ENCODE measurements at places on chromosomes 13 and 19.

DNA sequence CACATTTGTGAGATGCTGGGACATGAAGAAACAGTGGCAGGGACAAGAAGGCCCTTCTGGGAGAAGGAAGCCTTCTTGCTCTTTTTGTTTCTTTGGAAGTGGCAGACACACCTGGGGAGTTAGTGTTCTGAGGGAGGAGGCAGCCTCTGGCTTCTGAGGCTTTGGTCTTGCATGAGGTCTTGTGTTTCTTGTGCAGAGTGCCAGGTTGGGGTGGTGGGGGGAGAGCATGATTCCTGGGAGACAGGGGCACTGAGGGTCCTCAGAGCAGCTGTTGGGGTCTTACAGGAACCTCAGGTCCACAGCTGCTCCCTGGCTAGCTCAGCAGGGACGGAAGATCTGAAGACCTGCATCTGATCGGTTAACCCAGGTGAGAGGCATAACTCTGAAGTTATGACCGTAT, 167.5 kb upstream of the ZNF536 start:
- H3K4me1 ChIP-seq = no peaks in the 10 kb centered on the region
- no peaks in the 10 kb centered on the region for H3K36me3 ChIP-seq
- H3K4me3 ChIP-seq = no peak overlapping the region
- no peak for DNase-seq
- peaks cover 6% of the 10 kb centered on the region for H3K27me3 ChIP-seq
- H3K27ac ChIP-seq = no peak overlapping the region

DNA sequence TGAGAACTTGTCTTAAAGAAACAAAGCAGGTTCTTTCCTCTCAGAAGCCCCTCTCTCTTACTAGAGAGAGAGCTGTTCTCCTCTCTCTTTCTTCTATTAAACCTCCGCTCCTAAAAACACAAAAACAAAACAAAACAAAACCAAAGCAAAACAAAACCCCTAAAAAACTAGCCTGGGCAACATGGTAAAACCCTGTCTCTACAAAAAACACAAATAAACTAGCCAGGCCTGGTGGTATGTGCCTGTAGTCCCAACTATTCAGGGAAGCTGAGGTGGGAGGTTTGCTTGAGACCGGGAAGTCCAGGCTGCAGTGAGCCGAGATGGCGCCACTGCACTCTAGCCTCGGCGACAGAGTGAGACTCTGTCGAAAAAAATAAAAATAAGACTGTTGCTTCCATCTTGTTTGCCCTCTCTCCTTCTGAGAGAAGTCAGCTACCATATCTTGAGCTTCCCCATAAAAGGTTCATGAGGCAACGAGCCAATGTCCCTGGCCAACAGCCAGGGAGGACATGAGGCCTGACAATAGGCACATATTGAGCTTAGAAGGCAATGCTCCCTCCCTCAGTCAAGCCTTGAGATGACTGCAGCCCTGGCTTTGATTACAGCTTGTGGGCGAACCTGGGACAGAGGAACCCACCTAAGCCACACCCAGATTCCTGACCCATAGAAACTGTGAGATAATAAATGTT, 17.5 kb upstream of the FLT3 start:
- peaks cover 13% of the 10 kb centered on the region for H3K27me3 ChIP-seq
- no peak overlapping the region for H3K4me3 ChIP-seq
- no peaks in the 10 kb centered on the region for H3K36me3 ChIP-seq
- no peaks in the 10 kb centered on the region for H3K4me1 ChIP-seq
- H3K27ac ChIP-seq = no peak overlapping the region

DNA sequence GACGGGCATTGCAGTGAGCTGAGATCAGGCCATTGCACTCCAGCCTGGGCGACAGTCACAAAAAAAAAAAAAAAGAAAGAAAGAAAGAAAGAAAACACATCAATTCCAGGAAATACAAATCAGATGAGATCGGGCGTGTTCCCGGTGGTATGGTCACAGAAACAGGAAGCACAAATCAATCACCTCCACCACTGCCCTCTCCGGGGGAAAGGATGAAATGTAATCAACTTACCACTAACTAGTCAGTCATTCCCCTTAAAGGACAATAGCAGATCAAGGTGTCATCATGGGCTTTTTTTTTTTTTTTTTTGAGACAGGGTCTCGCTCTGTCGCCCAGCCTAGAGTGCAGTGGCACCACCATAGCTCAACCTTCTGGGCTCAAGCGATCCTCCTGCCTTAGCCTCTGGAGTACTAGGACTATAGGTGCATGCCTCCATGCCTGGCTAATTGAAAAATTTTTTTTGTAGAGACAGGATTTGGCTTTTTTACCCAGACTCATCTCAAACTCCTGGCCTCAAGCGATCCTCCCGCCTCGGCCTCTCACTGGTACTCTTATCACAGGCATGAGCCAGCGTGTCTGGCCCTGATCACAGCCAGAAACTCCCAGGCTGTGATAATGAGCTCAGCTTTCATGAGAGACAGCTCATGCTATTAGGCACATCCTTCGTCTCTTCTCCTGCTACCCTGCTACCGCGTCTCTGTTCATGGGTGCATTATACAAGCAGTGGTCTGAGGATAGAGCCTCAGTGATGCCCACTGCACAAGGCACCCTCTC, 6.8 kb upstream of the DPRX start:
- H3K27ac ChIP-seq = no peak overlapping the region
- no peaks in the 10 kb centered on the region for H3K27me3 ChIP-seq
- H3K4me3 ChIP-seq = no peak overlapping the region
- H3K4me1 ChIP-seq = no peaks in the 10 kb centered on the region
- DNase-seq = no peak

DNA sequence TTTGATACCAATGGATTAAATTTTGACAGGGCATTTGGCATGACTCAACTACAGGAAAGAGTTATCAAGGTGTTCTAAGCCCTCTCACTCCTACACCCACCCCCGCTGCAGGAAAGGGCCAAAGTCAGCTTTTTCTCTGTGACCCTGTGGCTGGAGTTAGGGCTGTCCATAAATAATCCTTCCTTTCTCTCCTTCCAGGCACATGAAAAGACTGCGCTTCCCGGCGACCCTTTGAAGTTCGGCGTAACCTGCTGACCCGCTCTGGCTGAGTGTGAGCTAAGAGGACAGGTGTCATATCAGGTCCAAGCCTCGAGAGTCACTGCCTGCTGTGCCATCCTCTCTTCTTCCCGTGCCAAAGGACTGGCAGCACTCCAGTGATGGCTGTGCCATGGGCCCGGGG, 25.6 kb downstream of the ZNF114 start:
- no peak overlapping the region for H3K27ac ChIP-seq
- H3K27me3 ChIP-seq = no peaks in the 10 kb centered on the region
- DNase-seq = no peak
- no peak overlapping the region for H3K4me3 ChIP-seq

DNA sequence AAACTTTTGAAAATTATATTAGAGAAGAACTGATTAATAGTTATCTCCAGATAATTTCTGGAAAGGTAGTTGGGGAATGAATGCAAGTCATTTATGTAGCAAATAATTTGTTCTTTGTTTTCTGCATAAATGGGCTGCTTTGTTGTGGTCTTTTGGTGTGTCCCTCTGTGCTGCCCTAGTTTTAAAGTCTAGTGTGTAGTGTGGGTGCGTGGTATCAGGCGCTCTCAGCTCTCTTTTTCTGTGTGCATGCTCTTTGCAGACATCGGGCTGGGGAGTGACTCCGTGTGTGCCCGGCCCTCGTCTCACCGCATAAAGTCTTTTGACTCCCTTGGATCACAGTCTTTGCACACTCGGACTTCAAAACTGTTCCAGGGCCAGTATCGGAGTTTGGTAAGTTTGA, 94.5 kb downstream of the ARHGEF7 start:
- DNase-seq = no peak
- no peaks in the 10 kb centered on the region for H3K27me3 ChIP-seq
- peak overlapping the region; percentile 56 for H3K4me3 ChIP-seq
- peaks cover 2% of the 10 kb centered on the region for H3K36me3 ChIP-seq
- H3K4me1 ChIP-seq = peaks cover 89% of the 10 kb centered on the region
- peak overlapping the region; percentile 89 for H3K27ac ChIP-seq

DNA sequence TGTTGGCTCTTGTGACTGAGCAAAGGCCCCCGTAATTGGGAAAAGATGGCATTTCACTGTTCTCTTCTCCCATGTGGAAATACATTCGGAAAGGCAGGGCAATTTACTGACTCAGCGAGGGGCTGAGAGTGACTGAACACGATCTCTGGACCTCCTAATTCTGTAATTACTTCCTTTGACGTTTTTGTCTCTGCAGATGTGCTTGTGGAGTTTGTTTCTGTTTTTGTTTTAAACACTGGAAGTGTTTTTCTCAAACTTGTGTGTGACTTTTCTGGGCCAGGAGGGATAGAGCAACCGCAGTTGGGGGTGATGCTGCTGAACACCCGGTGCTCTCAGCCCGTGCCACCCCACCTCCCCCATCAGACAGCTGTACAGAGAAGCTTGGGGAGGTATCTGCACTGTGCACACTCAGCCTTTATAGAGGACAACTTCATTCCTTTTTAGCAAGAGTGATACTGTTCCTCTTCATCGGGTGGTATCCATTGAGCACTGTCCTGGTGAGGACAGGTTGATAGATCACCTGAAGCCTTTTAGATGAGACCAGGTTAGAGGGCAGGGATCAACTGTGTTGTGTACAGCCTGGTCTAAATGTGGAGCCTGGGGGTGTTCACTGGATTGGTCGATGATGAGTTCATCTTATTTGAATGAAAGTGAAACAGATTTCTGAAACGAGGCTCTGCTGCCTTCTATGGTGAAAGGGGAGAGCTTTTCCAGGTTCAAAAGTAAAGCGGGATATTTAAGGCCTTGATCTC, 117.4 kb downstream of the ESD start:
- H3K4me3 ChIP-seq = no peak overlapping the region
- H3K4me1 ChIP-seq = peaks cover 11% of the 10 kb centered on the region
- peaks cover 1% of the 10 kb centered on the region for H3K36me3 ChIP-seq

- DNase-seq = no peak
- H3K4me1 ChIP-seq = peaks cover 8% of the 10 kb centered on the region
- no peak overlapping the region for H3K4me3 ChIP-seq
- H3K36me3 ChIP-seq = peaks cover 1% of the 10 kb centered on the region
- H3K27me3 ChIP-seq = no peaks in the 10 kb centered on the region
These were observed 82.3 kb downstream of the CDADC1 start for GRCh38 chr13:49329831-49330545.

DNA sequence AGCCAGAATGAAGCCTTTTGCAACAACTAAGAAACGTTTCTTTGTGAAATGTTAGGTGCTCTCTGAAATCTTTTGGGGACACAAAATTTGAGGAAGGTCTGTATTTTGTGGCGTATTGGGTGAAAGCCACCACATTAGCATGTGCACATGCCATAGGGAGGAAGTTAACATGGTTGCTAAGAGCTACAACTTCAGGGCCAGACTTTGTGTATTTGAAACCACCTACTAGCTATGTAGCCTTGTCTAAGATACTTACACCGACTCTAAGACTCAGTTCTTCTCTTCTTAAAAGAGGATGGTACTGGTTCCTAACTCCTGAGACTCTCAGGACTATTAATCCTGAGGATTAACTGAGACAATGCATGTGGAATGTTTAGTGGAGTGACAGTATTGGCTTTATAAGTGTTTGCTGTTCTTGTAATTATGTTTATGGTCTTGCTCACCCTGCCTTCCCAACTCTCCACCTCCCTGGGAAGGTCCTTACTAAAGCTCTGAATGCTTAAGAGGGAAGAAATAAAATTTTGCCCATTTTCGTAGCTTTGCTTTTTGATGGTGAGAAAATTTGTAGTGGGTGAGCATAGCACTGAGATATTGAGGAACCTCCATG, 15.5 kb downstream of the SERP2 start:
- H3K4me1 ChIP-seq = peaks cover 20% of the 10 kb centered on the region
- no peaks in the 10 kb centered on the region for H3K27me3 ChIP-seq
- no peak overlapping the region for H3K27ac ChIP-seq
- DNase-seq = no peak

DNA sequence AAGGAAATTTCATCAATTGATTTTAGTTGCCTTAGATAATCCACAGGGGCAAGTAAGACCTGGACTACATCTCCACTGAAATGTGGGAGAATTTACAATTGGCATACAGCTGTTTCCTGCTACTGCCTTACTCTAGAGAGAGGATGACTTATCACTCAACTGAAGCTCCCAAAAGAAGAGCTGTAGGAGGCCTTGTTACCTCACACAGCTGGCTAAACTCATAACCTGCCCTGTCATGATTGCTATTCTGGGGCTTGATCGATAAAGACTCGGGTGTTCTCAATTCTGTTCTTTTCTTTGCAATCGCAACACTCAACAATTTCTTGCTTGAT, 1396.4 kb downstream of the EFNB2 start:
- H3K4me1 ChIP-seq = no peaks in the 10 kb centered on the region
- DNase-seq = no peak
- H3K27ac ChIP-seq = no peak overlapping the region
- no peaks in the 10 kb centered on the region for H3K27me3 ChIP-seq

DNA sequence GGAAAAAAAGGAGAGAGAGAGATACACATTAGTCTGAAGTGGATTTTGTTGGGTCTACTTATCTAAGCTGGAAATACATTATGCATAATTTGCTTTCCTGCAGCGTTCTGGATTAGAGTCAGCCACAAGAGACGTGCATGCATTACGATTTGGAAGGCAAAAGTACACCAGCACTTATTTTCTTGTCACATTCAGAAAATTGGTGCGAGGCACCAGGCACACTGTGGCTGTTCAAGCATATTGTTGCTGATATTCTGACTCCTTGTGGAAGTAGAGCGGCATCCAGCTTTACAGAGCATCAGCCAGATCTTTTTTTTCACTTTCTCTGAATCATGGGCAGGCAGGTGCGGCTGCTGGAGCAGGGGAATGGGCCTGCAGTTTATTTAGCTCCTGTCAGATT, 905.6 kb upstream of the SPRY2 start:
- peaks cover 7% of the 10 kb centered on the region for H3K27me3 ChIP-seq
- H3K36me3 ChIP-seq = no peaks in the 10 kb centered on the region
- no peak for DNase-seq

DNA sequence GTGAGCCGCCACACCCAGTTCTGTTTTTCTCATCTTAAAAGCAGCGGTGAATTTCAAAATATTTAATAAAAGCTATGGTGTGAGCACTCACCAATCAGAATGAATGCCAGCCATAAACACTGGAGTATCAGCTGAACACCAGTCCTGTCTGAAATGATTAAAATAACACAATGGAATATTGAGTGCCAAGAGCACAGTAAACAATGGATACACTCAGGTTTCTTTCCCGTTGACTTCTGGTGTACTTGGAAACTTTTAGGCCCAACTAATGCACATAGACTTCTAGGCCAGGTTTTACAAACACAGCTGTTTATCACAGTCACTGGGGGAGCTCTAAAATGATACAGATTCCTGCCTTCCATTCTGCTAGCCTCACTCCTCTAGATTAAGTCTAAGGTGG, 68.3 kb downstream of the SLC6A16 start:
- H3K27ac ChIP-seq = no peak overlapping the region
- H3K4me1 ChIP-seq = no peaks in the 10 kb centered on the region
- peaks cover 16% of the 10 kb centered on the region for H3K36me3 ChIP-seq
- DNase-seq = no peak

- H3K4me3 ChIP-seq = peak overlapping the region; percentile 35
- H3K27me3 ChIP-seq = no peaks in the 10 kb centered on the region
- H3K36me3 ChIP-seq = peaks cover 6% of the 10 kb centered on the region
- DNase-seq = no peak
- peak overlapping the region; percentile 89 for H3K27ac ChIP-seq
These were observed 94.7 kb downstream of the MIPEP start for GRCh38 chr13:23794267-23795161.

Data from chondrocyte (in vitro differentiated cells).